ENCODE measurements at places on chromosomes 7 and 10. TPM values are rescaled to one million over a fixed set of nuclear protein-coding genes. Genes with fewer than 3 reads are reported as not detected.

- no peak for DNase-seq
Measured at GRCh38 chr7:94133460-94133859, 129.3 kb upstream of the BET1 start.

Gene AMPH
- total RNA-seq: not detected

GRCh38 chr7:114623146-114623545 is 208.5 kb downstream of the FOXP2 start:
- DNase-seq: no peak

DNA sequence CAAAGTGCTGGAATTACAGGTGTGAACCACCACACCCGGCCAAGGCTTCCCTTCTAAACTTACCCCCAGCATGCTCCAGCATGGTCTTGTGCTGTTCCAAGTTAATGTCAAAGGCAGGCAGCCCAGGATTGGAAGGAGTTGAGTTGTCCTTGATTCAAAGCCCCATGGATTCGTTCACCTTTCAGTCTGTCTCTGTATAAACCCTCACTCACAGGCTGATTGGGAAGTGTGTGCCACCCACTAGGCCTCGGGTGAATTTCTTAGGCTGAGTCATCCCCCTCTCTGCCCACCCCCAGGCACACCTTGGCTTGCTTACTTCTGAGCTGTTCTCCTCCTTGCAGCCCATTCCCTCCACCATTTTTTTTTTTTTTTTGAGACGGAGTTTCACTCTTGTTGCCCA is 13.3 kb upstream of the PRDX3 start:
- DNase-seq: no peak

- DNase-seq: peak; percentile 65
Measured at GRCh38 chr7:129163875-129164544, 19.5 kb downstream of the TSPAN33 start.

- no peak for DNase-seq
Measured at GRCh38 chr7:2251841-2252771, 10.1 kb downstream of the NUDT1 start.

DNA sequence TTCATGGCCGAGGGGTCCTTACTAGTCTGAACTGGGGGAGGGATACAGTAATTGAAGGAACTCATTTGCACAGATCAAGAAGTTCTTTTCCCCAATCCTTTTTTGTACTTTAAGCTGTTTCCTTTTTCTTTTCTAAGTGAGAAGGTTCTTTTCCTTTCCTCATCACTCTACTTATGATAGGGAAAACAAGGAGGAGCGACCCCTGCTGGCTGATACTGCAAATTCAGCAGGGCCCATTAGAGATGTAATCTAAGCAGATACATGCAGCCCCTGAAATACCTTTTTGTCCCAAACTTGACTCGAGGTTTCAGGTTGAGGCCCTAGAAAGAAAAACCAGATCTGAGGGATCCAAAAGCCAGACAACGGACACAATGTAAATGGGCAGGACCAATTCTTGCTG is 305.5 kb downstream of the DNAJB9 start:
- peak; percentile 56 for DNase-seq

- no peak for DNase-seq
Measured at GRCh38 chr7:20602306-20602705, 13.2 kb upstream of the ABCB5 start.

Gene FZD1
- total RNA-seq: 0.92 TPM

DNA sequence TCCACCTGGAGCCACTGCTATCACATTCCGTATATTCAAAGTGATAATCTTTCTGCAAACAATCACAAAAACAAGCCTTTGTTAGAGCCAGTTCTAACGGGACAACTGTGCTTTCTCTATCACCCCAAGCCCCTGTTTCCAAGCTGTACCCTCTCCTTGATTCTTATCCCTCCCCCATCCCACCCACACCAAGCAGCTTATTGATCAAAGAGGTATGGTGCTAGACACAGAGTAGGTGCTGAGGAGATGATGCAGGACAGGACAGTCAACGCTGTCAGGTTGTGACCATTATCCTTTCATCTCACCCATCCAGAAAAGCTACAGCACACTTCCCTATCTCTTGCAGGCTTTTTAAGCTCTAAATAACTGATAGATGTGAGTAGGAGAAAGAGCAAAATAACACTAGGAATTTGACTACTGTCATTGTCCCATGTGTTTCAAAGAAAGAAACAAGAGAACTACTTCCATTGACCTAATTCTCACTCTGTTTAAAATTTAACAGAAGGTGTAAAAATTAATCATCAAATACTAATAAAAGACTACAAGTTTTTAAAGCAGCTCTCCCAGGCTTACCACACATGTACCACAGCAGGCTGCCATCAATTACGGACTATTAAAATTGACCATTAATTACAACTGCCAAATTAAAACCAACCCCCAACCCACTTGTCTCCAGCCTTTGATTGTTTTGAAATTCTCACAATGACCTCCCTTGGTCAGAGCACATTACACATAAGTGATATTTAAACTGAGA is 94.3 kb downstream of the ELAPOR2 start:
- DNase-seq: no peak

GRCh38 chr10:71045204-71045809 is 156.9 kb upstream of the PCBD1 start:
- DNase-seq: no peak

Gene C10orf67
- 0.07 TPM for total RNA-seq

Gene MSMB
- not detected for total RNA-seq

- DNase-seq: no peak
Measured at GRCh38 chr7:43337191-43337590, 224.7 kb downstream of the HECW1 start.

Gene FFAR4
- total RNA-seq: not detected

- DNase-seq: no peak
Measured at GRCh38 chr7:74474271-74474865, 20.7 kb downstream of the GTF2IRD1 start.

Gene DAGLB
- 26.8 TPM for total RNA-seq

- DNase-seq: no peak
Measured at GRCh38 chr7:122304319-122304975, at the start of gene FEZF1. TSS of gene FEZF1 (minus strand) at chr7:122304750. CDS start at chr7:122304437, 313 bp downstream.

DNA sequence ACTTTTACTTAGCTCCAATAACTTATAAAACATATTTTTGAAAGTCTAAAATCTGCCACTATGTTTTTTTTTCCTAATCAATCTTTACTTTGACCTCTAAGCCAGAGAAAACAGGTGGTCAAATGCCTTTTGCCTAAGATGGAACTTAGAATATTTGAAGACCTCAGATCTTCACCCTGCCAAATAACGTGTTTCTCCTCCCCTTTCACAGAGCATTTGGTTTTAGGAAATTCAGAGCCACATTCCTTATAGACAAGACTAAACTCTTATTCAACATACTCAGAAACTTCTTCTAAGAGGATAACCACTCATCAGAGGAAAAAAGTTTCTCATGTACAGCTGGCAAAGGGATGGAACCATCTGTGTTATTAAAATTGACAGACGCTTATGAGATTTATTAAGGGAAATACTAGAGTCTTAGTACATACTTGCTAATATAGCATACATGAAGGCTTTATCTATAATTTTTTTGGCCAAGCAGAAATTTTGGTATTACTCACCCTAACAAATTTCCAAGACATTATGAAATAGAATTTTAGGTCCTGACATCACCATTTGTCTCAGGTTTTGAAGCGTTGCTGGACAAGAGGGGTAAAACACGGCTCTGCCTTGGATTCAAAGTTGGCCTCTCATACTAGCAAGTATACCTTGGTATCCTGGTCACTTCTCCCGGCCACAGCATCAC is 2.6 kb upstream of the EGFR start:
- DNase-seq: no peak

DNA sequence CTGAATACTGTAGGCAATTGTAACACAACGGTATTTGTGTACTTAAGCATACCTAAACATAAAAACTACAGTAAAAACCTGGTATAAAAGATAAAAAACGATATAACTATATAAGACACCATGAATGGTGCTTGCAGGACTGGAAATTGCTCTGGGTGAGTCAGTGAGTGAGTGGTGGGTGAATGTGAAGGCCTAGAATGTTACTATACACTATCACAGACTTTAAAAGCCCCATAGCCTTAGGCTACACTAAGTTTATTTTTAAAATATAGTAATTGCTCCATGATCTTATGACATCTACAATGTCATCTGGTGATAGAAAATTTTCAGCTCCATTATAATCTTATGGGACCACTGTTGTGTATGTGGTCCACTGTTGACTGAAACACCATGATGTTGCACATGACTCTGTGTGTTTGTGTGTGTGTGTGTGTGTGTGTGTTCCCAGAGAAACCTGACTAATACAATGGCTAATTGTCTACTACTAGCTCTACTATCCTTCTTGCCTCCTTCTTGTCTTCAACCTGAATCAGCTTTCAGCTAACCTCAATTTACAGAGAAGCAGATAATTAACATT is 27.6 kb upstream of the PRPF18 start:
- no peak for DNase-seq

- DNase-seq: no peak
Measured at GRCh38 chr10:75083972-75084833, 27.3 kb upstream of the SAMD8 start.

DNA sequence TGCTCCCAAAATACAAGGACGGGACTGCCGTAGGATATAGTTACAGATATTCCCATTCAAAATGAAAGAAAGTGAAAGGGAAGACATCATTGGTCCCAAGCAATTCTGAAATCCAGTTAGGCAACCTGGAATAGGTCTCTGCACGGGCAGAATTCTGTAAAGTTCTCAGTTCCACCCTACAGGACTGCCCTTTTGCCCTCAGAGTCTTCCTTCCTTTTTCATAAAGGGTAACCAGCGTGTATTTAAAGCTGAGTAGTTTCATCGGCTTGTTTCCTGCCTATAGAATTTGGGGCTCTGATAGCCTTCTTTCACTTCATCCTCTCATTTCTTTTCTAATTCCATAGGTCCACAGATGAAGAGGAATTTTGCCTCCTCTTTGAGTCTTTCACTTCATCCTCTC is 20.0 kb downstream of the COPG2 start:
- DNase-seq: no peak

- no peak for DNase-seq
Measured at GRCh38 chr7:132453826-132454225, 122.4 kb downstream of the PLXNA4 start.

DNA sequence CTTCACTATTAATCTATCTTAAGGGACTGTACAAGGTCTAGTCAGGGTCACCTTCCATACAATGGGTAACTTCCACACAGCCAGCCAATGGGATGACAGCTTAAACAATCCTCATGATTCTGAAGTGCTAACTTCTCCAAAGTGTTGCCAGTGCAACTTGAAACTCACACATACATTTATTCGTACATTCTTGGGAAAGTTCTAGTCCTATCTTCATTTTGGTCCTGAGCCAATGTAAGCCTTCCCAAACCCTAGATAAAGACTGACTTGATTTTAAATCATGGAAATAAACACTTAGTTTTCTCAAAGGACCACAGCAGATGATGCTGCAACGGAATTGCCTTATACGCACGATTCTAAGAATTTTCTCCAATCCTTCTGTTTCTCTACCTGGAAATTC is 117.5 kb upstream of the COL1A2 start:
- DNase-seq: no peak

DNA sequence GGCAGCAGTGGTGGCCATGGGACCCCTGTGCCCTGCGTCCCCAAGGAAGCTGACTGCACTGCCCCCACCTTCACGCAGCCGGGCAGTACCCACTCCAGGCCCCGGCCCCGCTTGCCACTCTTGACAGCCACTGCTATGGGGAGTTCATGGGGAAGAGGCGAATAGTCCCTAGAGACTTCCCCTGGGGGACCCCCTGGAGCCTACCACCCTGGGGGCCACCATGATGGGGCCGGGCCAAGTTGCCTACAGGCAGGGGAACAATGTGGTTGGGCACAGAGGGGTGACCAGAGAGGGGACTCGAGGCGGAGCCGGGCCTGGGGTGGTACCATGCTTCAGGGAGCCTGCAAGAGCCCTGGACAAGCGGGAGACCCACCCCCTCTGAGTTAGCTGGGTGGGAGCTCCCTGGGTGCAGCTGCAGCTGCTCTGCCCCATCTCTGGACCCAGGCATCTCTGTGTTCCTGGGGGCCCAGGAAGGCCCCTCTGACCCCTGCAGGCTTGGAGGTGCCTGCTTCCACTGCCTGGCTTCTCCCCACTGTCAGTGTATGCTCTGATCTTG is 567.6 kb downstream of the GRM8 start:
- DNase-seq: no peak

- DNase-seq: no peak
Measured at GRCh38 chr10:14513123-14513522, 182.4 kb upstream of the FRMD4A start.

Gene PYROXD2
- 4.3 TPM for total RNA-seq

DNA sequence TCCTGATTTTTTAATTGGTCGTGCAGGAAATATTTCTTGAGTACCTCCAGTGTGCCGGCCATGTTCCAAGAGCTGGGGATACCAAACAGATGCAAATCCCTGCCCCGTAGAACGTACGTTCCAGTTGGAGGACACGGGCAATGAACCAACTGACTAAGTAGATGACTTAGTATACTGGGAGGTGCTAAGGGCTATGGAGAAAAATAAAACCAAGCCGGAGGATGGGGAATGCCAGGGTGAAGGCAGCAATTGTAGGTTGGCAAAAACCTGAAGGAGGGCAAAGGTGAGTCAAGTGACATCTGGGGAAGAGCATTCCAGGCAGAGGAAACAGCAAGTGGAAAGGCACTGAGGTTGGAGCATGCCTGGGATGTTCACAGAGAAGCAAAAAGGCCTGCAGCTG is 6.8 kb upstream of the VSIR start:
- no peak for DNase-seq

Gene GLRX3
- total RNA-seq: 136 TPM

GRCh38 chr10:99612167-99612831 is 7.9 kb downstream of the SLC25A28 start:
- peak; percentile 84 for DNase-seq

- DNase-seq: no peak
Measured at GRCh38 chr7:15303357-15303756, 258.5 kb downstream of the AGMO start.

DNA sequence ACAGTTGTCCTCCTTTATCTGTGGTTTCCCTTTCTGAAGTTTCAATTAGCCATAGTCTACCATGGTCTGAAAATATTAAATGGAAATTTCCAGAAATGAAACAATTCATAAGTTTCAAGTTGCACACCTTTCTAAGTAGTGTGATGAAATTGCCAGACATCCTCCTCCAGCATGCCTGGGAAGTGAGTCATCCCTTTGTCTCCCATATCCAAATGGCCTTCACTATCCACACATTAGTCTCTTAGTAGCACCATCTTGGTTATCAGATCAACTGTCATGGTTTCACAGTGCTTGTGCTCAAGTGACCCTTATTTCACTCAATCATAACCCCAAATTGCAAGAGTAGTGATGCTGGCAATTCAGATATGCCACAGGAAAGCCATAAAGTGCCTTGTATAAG is 83.4 kb upstream of the PPP1R9A start:
- DNase-seq: no peak
